ENCODE measurements at places on chromosomes 6 and 20.

DNA sequence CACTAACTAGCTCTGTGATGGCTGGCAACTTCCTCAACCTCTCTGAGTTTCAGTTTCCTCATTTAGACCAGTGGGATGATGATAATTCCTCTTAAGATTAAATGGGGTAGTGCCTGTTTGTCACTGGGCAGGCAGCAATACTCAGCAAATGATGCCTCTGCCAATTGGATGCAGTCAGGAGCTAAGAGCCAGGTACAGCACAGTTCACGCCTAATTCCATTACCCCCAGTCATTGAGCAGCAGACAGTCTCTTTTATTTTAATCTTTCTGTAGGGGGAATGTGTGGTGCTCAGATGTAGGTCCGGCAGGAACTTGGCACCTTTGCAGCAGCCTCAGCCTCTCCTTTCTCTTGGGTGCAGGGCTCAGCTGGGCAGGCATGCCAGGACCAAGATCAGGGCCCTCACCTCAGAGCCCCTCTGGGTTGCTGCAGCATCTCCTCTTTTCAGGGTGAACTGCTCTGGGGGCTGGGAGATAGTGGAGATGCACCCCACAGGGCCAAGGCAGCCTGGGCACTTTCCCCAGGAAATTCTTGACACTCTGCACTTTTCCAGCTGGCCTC lies 243.8 kb downstream of the LRFN2 start:
- no peak for DNase-seq

DNA sequence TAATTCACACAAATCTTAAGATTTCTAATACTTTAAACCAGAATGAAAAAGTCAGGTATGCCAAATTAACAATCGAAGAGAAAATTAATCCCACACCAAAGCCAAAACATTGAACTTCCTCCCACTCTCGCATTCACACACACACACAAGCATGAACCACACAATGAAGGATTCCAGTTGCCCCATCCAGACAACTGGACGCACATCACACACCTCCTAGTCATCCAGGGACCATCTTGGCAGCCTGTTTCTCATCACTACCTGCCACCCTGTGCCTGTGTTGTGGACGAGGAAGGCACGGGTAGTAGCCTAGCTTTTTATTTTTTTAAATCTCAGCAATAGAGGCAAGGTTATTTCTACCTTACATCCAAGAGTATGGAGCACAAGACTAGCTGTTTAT lies 15.2 kb downstream of the B4GALT5 start:
- no peak for DNase-seq

- DNase-seq = no peak
Measured at GRCh38 chr6:68756454-68757375, 121.6 kb downstream of the ADGRB3 start.

DNA sequence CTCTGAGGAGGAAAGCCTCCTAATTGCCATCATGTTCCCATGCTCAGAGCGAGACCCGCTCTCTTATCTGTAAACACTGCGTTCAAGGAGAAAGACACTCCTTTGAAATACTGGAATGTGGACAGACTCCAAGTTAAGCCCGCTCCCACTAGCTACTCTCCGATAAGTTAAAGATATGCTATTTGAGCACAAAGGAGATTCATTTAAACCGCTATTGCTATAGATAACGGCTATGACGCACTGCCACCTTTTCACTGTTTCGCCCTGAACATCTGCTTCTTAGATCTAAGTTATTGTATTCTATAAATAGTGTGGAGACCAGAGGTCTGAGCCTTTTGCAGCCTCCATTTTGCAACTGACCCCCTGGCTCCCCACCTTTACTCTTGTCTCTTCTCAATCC lies 82.3 kb downstream of the GPX5 start:
- no peak for DNase-seq

GRCh38 chr6:34378470-34378869 lies 14.0 kb downstream of the NUDT3 start:
- no peak for DNase-seq

DNA sequence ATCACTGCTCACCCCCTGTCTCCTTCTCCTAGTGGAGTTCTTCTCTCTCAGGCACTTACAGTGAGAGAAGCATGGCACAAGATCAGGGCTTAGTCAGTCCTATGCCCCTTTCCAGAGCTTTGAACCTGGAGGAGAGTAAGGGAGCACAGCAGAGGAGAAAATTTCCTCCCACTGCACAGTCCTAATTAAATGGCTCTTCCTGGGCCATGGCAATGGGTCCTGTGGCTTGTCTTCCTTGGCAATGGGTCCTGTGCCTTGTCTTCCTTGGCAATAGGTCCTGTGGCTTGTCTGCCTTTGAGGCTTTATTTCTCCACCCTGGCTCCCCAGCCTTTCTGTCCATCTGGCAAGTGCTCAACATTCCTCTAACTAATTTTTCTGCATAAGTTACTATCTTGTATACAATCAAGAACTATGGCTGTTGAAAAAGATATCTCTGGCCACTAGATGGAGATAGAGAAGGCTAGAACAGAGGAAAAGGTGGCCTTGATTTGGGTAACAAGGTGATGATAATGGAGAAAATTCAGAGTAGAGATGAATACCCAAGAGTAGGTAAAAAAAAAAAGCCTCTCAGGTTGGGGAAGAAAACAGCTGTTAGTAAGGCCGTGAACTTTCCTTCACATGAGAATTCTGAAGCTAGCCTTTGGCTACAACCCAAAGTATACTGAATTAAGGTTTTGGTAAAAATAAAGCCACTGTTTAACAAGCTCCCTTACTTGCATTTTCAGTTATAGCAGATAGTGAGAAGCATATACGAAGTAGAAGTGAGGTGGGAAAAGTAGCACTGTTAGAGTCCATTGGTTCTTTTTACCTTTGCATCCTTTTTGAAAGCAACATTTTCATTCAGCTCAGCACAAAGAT lies 504.9 kb downstream of the DOK5 start:
- DNase-seq = no peak
